ENCODE measurements at places on chromosomes 11 and 22.

DNA sequence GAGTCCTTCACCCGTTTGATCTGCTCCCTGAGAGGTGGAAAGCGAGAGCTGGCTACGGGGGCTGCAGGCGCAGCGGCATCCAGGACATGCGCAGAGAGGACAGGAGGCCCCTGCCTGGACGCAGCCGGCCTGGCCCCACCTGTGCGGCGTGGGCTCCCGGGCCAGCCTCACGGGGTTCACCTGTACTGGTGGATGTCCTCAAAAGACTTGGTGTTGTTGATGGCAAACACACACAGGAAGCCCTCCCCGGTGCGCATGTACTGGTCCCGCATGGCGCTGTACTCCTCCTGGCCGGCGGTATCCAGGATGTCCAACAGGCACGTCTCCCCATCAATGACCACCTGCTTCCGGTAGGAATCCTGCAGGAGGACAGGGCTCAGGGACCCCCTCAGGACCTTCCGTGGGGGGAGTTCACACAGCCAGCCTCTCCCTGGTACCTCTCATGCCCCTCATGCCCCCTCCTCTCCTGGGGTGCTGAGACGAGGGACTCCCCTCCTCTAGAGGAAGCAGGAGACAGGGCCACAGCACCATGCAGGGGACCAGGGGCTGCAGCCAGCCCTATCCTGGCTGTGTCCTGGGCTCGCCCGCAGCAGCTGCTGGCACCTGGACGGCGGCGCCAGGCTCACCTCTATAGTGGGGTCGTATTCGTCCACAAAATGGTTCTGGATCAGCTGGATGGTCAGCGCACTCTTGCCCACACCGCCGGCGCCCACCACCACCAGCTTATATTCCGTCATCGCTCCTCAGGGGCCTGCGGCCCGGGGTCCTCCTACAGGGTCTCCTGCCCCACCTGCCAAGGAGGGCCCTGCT is 1.6 kb downstream of the HRAS start:
- no peak for DNase-seq

DNA sequence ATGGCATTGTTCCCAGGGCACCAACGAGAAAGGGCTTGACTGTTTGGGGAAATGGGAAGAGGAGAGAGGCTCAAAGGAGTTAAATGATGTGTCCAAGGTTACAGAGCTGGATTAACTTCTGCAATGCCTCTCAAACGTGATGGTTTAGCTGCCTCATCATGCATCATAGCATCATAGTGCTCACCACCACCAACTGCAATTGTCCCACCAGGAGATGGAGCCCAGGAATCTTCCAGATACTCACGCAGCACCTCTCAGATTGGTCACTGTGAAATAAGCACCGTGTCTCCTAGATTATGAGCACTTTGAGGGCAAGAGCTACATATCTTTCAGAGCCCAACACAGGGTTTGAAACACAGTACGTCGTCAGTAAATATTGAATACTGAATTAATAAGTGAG is 69.2 kb downstream of the PRSS23 start:
- DNase-seq: no peak

- DNase-seq: no peak
Measured at GRCh38 chr11:16512198-16512898, 156.0 kb upstream of the SOX6 start.

DNA sequence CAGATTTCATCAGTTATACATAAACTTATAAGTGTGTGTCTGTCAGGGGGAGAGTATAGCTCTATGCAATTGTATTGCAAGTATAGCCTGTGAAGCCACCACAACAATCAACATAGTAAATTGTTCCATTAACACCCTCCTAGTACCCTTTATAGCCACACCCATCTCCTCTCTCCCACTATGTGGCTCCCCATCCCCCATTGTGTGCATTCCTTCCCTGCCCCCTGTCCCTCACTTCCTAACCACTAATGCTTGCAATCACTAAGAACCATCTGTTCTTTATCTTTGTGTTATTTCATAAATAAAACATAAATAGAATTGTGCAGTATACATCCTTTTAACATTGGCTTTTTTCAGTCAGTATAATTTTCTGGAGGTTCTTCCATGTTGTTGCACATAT is 83.1 kb upstream of the SLC5A12 start:
- no peak for DNase-seq

- no peak for DNase-seq
Measured at GRCh38 chr11:115760461-115761320, 256.5 kb upstream of the CADM1 start.

- no peak for DNase-seq
Measured at GRCh38 chr11:111046291-111046690, 199.2 kb upstream of the POU2AF2 start.

DNA sequence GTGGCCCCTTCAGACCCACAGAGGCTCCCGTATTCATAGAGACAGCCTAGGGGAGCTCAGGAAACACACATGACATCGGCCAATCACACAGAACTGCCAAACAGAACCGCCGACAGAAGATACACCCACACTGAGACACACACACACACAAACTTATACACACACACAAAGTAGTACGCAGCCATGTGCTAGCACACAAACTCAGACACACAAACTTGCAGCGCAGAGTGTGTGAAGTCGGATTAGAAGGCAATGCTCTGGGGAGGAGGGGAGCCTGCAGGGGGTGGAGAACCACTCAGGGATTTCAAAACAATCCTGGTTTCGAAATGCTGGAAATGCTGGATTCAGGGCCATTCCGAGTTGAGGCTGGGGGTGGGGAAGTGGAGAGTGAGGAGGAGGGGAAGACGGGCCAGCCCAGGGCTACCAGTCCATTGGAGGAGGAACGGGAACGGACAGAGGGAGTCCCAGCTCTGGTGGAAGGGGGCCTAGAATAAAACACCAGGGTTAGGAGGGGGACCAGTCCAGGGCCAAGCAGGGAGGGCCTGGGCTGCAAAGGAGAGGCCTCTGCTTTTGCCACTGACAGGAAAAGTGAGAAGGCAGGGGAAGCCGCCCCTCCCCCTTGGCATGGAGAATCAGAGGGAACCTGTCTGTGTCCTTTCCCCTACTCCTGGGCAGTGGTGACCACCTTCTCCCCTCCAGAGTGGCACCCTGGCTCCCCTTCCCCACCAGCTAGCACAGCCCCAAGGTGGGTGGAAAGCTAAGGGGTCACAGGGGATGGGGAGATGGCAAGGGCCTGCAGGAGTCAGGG is 4.4 kb downstream of the BCL9L start:
- DNase-seq: no peak

DNA sequence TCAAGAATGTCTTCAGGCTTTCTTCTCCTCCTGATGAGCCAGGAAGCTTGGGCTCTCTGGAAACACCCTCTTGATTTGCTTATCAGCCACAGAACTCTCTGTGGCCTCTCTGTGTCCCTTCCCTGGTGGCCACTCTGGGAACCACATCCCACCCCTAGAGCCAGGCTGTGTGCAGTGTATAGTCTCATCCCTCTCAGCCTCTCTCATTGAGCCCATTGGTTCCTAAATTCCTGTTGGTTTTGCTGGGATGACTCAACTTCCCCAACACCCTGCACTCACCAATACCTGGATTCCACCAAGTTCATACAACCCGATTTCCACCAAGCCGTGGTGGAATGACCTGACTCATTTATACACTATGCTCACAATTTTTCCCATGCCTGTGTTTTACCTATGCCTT is 5.2 kb downstream of the IRAG1 start:
- no peak for DNase-seq

DNA sequence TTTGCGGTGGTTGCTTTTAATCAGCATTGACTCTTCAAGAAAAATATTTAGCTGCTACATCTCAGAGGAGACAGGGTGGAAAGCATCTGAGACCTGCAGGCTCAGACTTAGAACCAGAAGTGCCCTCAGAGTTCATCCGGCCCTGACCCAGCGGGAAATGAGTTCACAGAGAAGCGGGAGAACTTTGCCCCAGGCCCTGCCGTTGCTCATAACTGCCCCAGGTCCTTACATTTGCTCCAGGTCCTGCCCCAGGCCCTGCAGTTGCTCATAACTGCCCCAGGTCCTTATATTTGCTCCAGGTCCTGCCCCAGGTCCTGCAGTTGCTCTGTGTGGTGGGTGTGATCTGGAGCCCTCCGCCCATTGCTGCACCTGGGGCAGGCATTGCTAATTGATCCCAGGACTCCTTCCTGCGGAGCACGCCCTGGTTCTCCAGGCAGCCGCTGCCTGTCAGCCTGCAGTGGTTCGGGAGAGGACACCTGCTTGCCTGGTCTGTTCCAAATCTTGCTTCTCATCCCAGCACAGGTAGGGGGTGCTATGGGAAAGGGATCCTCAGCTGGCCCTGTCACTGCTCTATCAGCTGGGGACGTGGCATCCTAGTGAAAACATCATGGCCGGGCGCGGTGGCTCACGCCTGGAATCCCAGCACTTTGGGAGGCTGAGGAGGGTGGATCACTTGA is 58.1 kb upstream of the PPP6R3 start:
- DNase-seq: no peak

DNA sequence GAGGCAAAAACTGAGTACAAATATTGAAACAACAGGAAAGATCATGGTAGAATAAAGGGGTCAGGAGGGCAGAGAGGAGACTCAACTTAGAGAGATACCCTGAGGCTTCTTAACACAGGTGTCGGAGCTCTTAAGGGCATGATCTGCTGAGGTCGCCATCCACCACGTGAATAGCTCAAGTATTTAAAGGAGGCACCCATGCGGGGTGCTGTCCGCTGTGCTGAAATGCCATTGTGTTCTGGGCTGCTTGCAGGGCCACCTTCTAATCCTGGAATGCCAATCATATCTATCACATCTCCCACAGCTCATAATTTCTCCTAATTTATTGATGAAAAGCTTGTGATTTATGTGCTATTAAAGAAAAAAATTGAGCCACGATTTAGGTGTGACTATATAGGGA is 90.2 kb downstream of the SEZ6L start:
- DNase-seq: peak; percentile 27

- DNase-seq: no peak
Measured at GRCh38 chr11:29527391-29527936, 489.4 kb downstream of the KCNA4 start.

DNA sequence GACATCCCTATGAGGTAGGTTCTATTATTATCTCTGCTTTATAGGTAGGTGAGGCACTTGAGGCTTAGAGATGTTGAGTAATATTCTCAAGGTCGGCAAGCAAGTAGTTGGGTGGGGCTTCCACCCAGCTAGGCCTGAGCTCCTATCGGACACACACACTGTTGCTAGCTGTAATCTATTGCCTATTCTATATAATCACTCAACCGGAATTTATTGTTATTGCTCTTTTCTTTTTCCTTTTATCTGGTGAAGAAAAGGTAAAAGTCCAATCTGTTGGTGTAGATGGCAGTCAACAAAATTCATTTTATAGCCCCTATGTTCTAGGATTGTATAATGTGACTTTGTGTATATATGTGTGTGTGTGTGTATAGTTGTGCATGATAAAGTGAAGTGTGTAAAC is 3.4 kb downstream of the OR9Q2 start:
- no peak for DNase-seq

- DNase-seq: no peak
Measured at GRCh38 chr11:10866893-10867331, 9.1 kb upstream of the ZBED5 start.

- DNase-seq: no peak
Measured at GRCh38 chr11:15893080-15893492, 463.3 kb downstream of the SOX6 start.

DNA sequence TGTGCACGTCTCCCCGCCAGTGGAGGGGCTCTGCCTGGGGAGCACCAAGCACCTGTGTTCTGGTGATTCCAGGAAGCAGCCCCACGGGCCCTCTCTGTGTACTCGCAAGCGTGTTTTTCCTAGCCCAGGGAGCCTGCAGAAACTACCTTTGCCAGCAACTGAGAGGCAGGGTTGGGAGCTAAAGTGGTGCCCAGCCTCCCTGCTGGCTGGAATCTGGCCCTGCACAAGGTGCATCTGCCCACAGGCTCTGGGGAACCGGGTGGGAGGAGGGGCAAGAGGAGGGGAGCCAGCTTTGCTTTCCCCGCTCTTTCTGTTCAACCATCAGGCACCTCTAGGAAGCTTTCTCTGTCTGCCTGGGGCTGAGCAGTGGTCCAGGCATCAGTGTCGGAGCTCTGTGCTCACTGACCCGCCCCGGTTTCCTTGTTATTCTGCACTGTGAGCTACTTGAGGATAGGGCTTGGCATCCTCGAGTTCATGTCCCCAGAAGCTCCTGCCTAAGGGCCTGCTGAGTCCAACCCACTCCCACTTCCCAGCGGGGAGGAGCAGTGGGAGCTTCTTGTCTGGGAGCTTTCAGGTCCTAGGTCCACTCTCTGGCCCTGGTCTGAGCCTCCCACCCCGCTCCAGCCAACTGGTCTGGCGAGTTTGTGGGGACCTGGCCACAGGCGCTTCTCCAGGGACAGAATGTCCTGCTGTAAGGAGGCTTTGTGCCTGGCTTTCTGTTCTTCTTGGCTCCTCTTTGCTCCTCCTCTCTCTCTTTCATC is 14.9 kb downstream of the DAGLA start:
- no peak for DNase-seq
